ENCODE measurements at places on chromosomes 12 and 14.

DNA sequence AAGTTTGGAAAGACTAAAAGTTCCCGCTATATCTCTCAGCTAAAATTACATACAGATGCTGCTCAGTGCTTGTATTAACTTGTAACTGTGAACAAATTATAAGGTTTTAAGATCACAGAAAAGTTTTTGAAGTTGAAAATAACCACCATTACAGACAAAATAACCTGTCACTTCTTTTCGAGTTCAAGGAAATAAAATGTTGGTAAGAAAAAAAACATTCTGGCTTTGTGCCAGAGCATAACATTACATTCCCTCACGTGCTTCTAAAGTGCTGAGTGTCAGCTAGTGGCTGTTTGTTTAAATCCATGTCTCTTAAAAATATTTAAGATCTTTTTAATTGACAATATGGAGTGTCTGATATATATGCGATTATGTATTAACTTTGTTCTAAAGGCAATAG, 27.2 kb upstream of the ADAMTS20 start:
- no peaks in the 10 kb centered on the region for H3K4me1 ChIP-seq
- no peaks in the 10 kb centered on the region for H3K36me3 ChIP-seq
- H3K27ac ChIP-seq = no peak overlapping the region
- DNase-seq = no peak
- H3K4me3 ChIP-seq = no peak overlapping the region

- no peaks in the 10 kb centered on the region for H3K36me3 ChIP-seq
- peak overlapping the region; percentile 61 for H3K4me3 ChIP-seq
- no peak overlapping the region for H3K27ac ChIP-seq
- peaks cover 79% of the 10 kb centered on the region for H3K27me3 ChIP-seq
These were observed 1.4 kb downstream of the FIGNL2 start for GRCh38 chr12:51846911-51847642.

DNA sequence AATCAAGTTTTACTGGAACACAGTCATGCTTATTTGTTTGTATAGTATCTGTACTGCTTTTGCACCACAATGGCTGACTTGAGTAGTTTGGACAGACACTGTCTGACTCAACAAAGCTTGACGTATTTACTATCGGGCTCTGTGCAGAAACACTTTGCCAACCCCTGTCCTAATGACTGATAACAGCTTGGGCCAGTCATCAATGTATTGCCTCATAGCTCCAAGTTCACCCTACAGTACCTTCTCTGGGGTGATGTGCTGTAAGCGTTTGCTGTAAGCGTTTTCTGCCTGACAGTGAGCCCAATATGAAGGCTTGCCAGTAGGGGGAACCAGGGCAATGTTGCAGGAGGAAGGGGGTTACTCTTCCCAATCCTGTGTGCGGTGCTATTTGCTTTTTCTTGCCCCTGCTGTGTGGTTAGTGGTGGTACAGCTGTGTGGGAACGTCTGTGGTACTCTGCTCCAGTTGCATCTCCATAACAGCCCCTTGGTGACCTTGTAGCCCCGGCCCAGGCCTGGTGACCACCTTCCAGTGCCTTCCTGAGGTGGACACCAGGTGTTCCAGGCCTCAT, 5.4 kb upstream of the CCDC177 start:
- H3K27ac ChIP-seq = no peak overlapping the region
- H3K27me3 ChIP-seq = no peaks in the 10 kb centered on the region
- DNase-seq = no peak
- H3K4me1 ChIP-seq = no peaks in the 10 kb centered on the region
- no peaks in the 10 kb centered on the region for H3K36me3 ChIP-seq

- no peaks in the 10 kb centered on the region for H3K27me3 ChIP-seq
- H3K27ac ChIP-seq = peak overlapping the region; percentile 86
- peaks cover 6% of the 10 kb centered on the region for H3K4me1 ChIP-seq
- H3K36me3 ChIP-seq = peaks cover 8% of the 10 kb centered on the region
These were observed 21.0 kb downstream of the SLC25A29 start for GRCh38 chr14:100285021-100285912.

DNA sequence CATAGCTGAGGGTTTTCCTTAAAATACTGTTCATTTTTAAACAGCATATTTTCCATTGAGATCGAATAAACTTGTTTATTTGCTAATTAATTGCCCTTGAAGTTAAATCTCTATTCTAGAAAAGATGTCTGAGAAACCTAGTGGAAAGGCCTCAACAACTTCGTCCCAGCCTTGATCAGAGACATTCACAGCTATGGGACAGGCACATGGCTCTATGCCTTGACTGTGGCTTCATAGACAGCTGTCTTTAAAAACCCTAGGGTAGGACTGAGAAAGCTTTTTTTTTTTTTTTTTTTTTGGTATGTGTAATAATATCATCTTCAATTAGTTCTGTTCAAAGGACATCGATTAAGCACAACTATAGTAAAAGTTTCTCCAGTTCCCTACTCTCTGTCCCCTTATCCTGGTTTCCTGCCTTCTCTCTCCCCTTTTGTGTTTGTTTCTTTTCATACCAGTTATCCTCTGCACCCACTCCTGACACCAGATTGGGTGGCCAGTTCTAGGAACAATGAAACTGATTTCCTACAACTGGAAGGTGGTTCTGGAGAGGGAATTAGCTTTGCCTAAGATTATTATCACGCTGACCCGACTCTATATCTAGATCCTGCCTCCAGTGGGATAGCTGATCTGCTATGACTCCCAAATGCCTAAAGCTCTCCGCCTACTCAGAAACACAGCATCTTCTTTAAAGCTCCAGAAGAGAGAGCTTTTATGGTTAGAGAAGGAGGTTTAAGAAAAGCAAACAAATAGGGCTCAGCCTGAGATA, 20.3 kb downstream of the SOCS2 start:
- H3K4me1 ChIP-seq = no peaks in the 10 kb centered on the region
- no peaks in the 10 kb centered on the region for H3K27me3 ChIP-seq
- H3K27ac ChIP-seq = no peak overlapping the region
- no peaks in the 10 kb centered on the region for H3K36me3 ChIP-seq

GRCh38 chr14:65946494-65946893, 534.0 kb downstream of the FUT8 start:
- no peak overlapping the region for H3K27ac ChIP-seq
- H3K27me3 ChIP-seq = no peaks in the 10 kb centered on the region
- no peaks in the 10 kb centered on the region for H3K4me1 ChIP-seq

DNA sequence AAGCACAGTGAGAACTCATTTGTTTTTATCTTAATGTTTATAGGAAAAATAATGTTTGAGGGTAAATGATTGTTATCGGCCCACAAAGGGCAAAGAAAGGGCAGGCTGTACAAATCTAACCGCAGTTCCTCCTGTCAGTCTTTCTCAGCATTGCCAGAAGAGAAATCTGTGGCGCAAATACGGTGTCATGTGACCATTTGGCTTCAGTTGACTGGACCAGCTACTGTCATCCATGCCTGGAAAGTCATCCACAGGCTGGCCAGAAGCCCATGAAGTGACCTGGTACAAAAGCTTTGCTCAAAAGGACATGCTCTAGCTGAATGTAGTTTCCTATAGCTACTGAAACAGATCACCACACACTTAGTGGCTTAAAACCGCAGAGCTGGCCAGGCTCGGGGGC, 43.6 kb downstream of the HCAR2 start:
- DNase-seq = no peak
- H3K27me3 ChIP-seq = no peaks in the 10 kb centered on the region
- H3K4me1 ChIP-seq = no peaks in the 10 kb centered on the region
- H3K27ac ChIP-seq = no peak overlapping the region
- no peak overlapping the region for H3K4me3 ChIP-seq
- no peaks in the 10 kb centered on the region for H3K36me3 ChIP-seq

- peaks cover 60% of the 10 kb centered on the region for H3K4me1 ChIP-seq
- H3K27ac ChIP-seq = no peak overlapping the region
- no peaks in the 10 kb centered on the region for H3K27me3 ChIP-seq
- H3K36me3 ChIP-seq = no peaks in the 10 kb centered on the region
- no peak overlapping the region for H3K4me3 ChIP-seq
These were observed 72.6 kb upstream of the REP15 start for GRCh38 chr12:27623645-27624044.

GRCh38 chr14:89702073-89702875, 252.3 kb downstream of the EFCAB11 start:
- H3K27ac ChIP-seq = peak overlapping the region; percentile 62
- H3K4me3 ChIP-seq = peak overlapping the region; percentile 56
- H3K4me1 ChIP-seq = peaks cover 13% of the 10 kb centered on the region
- no peaks in the 10 kb centered on the region for H3K27me3 ChIP-seq
- DNase-seq = no peak

GRCh38 chr14:35342489-35343010, 50.4 kb downstream of the PSMA6 start:
- no peaks in the 10 kb centered on the region for H3K27me3 ChIP-seq
- no peaks in the 10 kb centered on the region for H3K36me3 ChIP-seq
- DNase-seq = peak; percentile 96
- H3K4me1 ChIP-seq = peaks cover 52% of the 10 kb centered on the region
- H3K4me3 ChIP-seq = peak overlapping the region; percentile 48

DNA sequence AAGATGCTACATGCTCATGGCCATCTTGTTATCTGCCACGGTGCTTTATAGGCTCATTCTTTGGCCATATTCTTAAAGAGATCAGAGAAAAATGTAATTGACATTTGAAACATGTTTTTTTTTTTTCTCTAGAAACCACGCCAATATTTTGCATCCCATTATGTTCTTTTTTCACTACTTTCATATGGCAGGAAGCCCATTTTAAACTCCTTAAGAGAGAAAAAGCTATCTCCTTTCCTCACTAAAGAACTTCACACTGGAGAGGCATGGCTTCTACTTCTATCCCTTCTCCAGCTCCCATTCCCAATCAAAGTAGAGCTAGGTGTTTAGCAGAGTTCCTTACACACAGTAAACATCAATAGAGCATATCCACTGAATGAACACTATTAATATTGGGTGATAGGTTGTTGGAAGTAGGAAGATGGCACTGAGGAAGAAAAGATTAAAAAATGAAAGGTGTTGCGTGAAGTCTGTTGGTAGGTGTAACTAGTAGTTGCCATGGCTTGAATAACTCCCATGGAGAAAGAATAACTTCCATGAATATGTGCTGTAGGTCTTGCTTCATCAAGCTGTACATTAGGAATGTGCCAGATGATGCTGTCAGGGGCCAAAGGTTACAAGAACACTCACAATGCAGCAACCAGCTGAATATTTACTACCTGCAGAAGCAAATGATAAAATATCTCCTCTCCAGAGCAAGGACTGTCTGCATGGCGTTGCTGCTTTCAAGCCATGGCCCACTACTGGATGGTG, 178.8 kb downstream of the STXBP6 start:
- H3K4me1 ChIP-seq = no peaks in the 10 kb centered on the region
- H3K36me3 ChIP-seq = no peaks in the 10 kb centered on the region
- H3K27me3 ChIP-seq = no peaks in the 10 kb centered on the region
- H3K27ac ChIP-seq = no peak overlapping the region

- H3K4me3 ChIP-seq = no peak overlapping the region
- H3K27me3 ChIP-seq = no peaks in the 10 kb centered on the region
- DNase-seq = no peak
- no peaks in the 10 kb centered on the region for H3K4me1 ChIP-seq
- H3K27ac ChIP-seq = no peak overlapping the region
These were observed 321.1 kb upstream of the STXBP6 start for GRCh38 chr14:25371068-25371467.

DNA sequence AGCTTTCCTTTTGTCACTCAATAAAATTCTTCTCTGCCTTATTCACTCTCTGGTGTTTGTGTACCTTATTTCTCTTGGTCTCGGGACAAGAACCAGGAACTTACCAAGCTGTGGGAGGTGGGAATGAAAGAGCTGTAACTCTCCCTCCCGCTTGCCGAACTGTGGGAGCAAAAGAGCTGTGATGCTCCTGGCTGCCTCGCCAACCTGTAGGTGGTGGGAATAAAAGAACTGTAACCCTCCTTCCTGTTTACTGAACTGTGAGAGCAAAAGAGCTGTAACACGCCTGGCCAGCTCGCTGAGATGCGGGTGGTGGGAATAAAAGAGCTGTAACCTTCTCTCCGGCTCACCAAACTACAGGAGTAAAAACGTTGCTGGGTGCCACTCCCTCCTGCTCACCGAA, 314.1 kb upstream of the LRIG3 start:
- no peaks in the 10 kb centered on the region for H3K36me3 ChIP-seq
- no peaks in the 10 kb centered on the region for H3K4me1 ChIP-seq
- DNase-seq = no peak
- no peak overlapping the region for H3K27ac ChIP-seq
- no peak overlapping the region for H3K4me3 ChIP-seq
